Stimulated activated CD4-positive, alpha-beta T cell treated with anti-CD3 and anti-CD28 coated beads, Interleukin-15, amount 100 ng/mL, for 24 hours (primary cell): ENCODE measurements at places on chromosomes 6 and 20.

- DNase-seq = no peak
These were observed 396.0 kb downstream of the SYNE1 start for GRCh38 chr6:152241013-152241766.

DNA sequence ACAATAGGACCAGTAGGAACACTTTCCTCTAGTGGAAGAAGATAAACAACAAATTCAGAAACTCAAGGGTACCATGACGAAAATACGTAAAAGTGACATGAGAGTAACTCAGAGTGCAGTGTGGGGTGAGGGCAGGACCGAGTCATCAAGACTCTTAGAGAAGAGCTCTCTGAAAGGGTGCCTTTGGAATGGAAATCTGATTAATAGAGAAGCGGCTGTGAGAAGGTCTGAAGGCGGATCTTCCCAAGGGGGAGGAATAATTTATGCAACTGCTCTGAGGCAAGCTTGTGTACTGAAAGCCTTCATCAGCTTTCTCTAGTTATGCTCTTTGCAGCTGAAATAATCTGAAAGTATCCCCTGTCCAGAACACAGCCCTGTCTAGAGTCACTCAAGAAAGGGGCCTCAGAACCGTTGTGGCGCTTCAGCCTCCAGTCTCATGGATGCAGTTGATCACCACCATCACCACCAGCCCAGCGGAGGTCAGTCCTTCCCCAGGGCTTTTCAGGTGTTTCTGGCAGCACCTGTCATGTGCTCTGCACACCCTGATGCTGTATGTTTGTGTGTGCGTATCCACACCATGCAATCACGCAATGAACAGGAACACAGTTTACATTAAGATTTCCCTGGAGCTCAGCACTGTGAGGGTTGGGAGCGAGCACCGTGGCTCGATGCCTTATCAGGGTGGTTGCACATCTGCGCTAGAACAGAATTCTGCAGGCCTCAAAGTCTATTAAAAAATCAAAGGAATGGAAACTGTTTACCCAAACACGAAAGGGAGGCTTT is 396.5 kb downstream of the SMOC2 start:
- DNase-seq = no peak

- peak; percentile 82 for DNase-seq
These were observed 567 bp upstream of the SLC18B1 start for GRCh38 chr6:132798869-132799538.

DNA sequence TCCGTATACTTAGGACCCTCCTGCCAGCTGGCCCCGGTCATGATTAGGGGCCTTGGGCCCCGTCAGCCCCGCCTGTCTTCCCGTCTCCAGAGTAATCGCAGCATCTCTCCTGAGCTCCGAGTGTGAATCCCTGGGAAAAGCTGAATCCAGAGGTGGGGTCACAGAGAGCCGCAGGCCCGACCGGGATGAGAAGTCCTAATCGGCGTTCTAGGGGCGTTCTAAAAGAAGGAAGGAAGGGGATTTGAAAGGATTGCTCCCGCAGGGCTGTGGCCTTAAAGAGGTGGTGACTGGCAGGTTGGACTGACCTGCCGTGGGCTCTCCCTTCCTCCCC is 371 bp downstream of the HMGN4 start:
- DNase-seq = no peak

DNA sequence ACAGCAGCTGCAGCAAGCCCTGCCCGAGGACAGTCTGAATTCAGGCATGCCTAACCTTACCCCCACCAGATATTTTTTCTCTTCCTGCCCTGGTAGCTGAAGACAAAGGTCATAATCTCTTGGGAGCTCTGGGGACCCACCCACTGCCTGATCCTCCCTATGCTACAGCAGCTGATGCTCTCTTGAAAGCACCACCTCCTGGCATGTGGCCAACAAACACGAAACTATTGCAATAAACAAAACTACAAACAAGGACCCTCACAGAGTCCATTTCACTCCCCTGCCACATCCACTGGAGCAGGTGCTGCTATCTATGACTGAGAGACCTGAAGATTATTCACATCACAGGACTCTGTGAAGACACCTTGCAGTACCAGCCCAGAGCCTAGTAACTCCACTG is 238.5 kb upstream of the HS3ST5 start:
- DNase-seq = no peak

DNA sequence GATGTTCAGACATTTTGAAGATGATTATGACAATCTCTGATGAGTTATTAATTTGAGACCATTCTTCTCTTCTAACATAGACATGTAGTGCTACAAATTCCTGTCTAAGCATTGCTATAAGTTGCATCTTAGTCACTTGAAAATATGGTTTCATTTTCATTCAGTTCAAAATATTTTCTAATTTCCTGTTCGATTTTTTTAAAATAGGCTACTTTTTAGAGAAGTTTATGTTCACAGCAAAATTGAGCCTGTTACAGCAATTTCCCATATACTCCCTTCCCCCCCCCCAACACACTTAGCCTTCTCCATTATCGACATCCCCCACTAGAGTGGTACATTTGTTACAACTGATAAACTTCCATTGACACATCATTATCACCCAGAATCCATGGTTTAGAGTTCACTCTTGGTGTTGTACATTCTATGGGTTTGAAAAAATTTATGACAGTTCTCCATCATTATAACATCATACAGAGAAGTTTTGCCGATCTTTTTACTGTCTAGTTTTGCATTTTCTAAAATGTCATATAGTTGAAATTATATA is 31.2 kb downstream of the PLAGL1 start:
- no peak for DNase-seq

DNA sequence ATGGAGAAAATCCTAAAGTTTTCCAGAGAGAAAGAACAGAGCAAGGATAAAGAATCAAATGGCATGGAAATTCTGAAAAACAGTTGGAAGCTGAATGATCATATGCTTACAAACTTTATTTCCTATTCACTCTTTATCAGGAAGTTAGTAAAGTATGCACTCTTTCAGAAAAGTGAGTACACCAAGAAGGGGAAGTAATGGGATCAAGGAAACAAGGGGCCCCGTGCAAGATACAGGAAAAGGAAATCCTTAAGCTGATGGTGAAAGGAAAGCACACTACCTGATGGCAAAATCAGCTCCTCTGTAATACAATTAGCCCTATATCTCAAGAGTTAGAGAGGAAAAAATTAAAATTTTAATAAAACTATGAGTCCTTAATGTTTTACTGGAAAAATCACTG is 14.0 kb downstream of the CALHM6 start:
- no peak for DNase-seq

DNA sequence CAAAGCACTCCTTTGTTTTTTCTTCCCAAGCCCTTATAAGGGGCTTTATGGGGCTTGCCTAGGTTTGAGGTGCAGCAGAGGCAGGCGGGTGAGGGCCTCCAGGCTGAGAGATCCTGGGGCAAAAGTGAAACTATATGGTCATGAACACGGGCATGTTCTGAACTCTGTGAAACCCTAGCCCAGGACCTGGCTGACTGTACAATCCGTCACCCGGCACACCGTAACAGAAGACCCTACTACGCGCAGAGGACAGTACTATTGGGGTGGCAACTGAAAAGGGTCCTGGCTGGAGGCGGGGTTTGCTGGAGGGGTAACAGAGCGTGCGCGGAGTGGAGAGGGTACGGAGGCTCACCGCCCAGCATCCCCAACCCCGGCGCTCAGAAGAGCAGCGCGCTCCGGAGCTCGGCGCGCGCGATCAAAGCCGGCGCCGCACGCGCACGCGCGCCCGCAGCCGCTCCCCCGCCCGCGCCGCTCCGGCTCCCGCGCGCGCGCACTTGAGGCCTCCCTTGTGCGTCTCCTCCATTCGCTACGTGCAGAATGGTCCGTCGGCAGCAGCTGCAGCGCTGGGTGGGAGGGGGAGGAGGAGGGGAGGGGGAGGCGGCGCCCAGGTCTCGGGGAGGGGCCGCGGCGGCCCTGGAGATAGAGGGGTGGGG is 54.2 kb downstream of the MRPL14 start:
- DNase-seq = peak; percentile 93

DNA sequence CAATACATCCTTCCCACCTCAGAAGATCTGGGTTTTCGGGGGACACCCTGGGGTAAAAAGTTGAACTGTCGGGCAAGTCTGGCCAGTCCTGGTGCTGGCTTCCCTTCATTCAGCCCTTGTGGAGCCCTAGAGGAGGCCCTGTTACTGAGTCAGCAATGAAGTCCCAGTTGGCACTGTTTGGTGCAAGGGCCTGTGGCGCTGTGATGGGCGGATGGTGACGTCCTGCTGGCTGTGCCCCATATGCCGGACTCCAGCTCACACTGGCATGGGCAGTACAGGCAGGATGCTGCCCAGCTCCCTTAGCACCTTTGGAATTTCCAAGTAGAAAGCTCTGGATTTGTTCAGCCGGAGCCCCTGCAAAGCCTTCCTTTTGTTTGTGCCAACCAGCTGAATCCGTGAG is 186.2 kb upstream of the PMEPA1 start:
- no peak for DNase-seq

DNA sequence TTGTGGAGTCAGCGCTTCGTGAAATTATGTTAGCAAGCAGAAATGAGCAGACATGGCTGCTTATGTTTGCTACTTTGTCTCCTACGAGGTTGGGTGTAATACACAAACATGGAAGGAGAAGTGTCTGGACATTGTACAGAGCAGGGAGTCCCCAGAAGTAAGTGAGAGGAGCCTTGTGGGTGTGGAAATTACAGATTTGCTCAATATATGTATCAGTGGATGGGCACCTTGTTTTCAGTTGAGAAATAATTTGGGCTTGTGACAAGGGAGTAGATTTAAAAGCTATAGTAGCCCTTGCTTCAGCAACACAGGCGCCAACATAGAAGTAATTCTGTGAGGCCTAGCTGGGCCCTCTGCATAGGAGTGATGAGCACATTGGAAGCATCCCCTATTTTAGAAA is 49.2 kb downstream of the HECA start:
- no peak for DNase-seq

GRCh38 chr20:48260129-48260756 is 475.0 kb upstream of the SULF2 start:
- DNase-seq = no peak

DNA sequence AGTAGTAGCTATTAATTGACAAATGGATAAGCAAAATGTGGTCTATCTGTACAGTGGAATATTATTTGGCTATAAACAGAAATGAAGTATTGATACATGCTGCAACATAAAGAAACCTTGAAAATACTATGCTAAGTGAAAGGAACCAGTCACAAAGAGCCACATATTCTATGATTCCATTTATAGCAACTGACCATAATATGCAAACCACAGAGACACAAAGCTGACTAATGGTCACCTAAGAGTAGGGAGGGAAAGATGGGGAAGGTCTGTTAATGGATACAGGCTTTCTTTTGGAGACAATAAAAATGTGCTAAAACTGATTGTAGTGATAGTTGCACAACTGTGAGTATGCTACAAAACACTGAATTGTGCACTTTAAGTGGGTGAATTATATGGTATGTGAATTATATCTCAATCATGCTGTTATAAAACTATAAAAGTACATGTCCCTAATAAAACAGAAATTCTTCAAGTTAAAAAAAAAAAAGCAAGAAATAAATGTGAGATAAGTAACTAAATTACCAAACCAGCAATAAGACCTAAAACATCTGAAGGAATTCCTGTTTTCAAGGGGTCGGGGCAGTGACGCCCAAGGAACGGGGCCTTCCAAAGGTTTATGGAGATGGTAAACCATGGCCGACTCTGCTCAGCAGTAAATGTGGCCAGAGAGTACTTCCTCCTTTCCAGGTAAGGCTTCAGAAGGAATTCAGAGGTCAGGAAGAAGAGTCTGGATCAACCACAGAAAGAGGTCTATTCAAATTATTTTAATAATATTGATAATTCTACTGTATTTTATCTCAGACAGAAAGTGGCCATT is 75.4 kb downstream of the ARHGAP18 start:
- DNase-seq = no peak
